Activated T-cell treated with anti-CD3 and anti-CD28 coated beads for 48 hours (primary cell): ENCODE measurements at places on chromosomes 11 and 22.

- no peak for DNase-seq
These were observed 42.8 kb upstream of the DKK3 start for GRCh38 chr11:12051287-12051662.

DNA sequence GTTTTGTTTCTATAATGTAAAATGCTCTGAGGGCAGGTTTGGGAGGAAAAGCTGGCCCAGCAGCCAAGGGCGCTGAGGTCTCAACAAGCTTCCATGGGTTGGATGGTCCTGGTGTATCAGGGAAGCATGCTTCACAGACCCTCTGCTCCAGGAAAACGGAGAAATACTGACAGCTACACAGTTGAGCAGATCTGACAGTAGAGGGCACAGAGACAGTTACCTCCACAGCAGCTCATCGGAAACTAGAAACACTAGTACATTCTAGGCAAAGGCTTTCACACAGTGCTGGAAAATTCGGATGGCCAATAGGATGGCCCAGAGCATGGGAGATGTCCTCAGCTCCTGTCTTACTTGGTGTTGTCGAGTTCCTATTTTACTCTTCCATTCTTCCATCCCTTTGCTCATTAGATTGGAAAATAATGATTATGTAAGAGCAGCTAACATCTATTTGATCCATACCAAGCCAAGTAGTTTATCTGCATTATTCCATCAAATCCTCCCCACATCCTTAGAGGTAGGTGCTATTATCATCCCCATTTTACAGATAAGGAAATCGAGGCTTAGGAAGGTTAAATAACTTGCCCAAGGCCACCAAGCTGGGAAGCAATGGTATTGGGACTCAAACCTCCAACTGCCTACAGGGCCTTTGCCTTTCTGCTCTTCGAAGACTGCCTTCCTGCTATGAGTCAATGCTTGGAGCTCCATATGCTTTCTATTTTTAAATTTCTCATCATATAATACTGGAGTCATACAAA, 28.3 kb downstream of the LMO2 start:
- DNase-seq: no peak

DNA sequence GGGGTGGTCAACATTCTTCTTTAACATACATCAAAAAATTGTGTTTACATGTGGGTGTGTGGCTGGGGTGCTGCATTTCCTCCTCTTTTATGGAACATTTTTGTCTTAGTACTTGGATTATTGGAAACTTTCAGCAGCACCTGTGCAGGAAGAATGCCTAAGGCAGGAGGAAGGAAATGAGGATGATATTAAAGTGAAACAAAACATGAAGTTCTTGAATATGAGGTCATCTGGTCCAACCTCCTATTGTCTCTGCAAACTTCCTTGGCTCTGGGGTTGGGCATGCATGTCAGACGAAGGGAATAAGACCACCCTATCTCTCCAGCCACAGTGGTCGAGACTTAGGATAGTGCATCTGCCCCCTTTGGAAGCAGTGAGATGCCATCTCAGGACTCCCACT, 20.6 kb upstream of the OR9Q1 start:
- DNase-seq: no peak

- DNase-seq: no peak
These were observed 49.7 kb downstream of the RPL27A start for GRCh38 chr11:8732324-8732670.

- DNase-seq: no peak
These were observed 75.8 kb upstream of the SESN3 start for GRCh38 chr11:95306801-95307200.

- DNase-seq: no peak
These were observed 279.1 kb downstream of the BRD1 start for GRCh38 chr22:49548356-49549202.

- DNase-seq: peak; percentile 7
These were observed 92.8 kb upstream of the APOA1 start for GRCh38 chr11:116930177-116930576.

- no peak for DNase-seq
These were observed 46.5 kb downstream of the FCHSD2 start for GRCh38 chr11:73095613-73096012.

- DNase-seq: no peak
These were observed 96.2 kb downstream of the PDHX start for GRCh38 chr11:35012467-35013191.

DNA sequence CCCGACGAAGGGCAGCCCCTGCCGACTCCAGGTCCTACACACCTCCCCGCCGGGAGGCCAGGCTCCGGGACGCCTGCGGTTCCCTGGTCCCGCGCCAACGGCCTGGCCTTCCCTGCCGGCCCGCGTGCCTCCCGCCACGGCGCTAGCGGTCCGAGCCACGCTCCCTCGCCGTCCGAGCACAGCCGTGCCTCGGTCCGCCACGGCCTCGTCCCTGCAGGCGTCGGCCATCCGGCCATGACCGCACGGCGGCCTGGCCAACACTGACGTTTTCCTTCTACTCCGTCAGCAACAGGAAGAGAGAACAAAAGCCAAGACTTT, 532 bp downstream of the EIF4G2 start:
- no peak for DNase-seq

DNA sequence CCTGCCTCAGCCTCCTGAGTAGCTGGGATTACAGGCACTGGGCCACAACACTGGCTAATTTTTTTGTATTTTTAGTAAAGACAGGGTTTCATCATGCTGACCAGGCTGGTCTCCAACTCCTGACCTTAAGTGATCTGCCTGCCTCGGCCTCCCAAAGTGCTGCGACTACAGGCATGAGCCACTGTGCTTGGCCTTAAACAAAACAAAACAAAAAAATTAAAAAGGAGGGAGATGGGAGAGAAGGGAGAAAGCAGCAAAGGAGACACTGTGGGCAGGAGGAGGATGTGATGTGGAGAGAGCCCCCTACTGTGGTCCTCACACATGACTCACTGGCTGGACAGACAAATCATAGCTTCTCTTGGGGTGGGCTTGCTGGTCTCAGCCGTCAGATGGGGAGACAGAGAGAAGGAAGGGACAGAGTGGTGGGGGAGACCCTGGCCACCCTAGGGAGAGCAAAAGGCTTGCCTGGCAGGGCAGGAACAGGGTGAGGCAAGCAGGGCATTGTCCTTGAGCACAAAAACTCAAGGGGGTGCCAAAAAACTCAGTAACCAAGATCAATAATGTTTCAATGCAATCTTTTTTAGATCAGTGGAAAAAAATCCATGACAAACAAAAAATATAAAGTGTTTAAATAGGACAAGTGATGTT, 31.6 kb downstream of the TPST2 start:
- no peak for DNase-seq

DNA sequence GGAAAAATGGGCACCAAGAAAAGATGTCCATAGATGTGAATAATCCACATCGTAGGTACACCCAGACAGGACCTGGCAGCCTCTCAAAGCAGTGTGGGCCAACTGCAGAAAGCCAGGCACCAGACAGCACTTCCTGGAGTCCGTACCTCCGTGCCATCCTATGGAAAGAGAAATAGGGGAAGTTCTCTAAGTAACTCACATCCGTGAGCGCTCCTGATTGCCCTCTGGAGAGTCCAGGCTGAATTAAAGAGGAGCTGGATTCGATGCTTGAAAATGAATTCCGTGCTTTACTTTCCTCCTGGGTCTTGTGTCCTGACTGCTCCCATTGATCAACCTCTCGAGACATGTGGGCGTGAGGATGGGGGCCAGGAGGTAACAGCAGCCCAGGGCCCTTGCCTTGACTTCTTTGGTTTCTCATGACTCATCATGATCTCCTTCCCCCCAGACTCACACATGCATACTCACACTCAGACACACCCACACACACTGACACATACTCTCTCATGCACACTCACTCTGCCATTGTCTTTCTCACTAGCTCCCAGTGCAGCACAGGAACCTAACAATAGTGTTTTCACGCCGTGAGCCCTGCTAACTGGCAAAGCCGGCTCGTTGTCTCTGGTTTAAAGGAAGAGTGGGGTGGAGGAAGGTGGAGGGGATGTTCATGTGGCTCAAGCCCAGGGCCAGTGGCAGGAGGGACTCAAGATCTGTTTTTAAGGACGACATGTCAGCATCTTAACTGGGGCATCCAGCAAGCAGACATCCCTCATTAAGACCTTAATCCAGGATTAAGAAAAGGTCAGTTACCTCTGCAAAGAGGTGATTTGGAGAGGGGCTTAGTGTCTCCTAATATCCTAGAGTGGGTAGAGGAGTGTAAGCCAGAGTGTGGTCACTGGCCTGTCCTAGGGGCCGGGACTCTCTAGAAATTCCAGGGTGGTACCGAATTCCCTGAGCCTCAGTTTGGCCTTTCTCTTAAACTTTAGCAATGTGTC, 104.2 kb downstream of the SCN3B start:
- no peak for DNase-seq

- DNase-seq: no peak
These were observed 26.6 kb downstream of the ATG16L2 start for GRCh38 chr11:72840780-72841179.

- no peak for DNase-seq
These were observed 825 bp downstream of the FBXO3 start for GRCh38 chr11:33773404-33773986.

- no peak for DNase-seq
These were observed 150.7 kb downstream of the ADAMTS15 start for GRCh38 chr11:130599073-130599654.

DNA sequence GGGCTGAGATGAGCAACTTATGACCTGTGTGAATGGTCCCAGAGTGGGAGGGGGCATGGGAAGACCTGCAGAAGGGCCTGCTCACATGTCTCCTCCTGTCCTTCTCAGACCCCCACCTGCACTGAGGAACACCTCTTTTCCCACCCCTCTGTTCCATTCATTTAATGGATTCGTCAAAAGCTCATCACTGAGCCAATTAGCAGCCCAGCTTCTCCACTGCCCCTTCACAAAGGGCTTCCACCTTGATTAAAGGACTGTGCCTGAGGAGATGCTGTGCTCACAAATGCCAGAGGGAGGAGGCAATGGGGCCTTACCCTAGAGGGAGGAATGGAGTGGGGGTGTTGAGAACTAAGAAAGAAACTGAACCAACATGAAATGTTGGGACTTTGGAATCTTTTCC, 14.0 kb upstream of the CDON start:
- no peak for DNase-seq

DNA sequence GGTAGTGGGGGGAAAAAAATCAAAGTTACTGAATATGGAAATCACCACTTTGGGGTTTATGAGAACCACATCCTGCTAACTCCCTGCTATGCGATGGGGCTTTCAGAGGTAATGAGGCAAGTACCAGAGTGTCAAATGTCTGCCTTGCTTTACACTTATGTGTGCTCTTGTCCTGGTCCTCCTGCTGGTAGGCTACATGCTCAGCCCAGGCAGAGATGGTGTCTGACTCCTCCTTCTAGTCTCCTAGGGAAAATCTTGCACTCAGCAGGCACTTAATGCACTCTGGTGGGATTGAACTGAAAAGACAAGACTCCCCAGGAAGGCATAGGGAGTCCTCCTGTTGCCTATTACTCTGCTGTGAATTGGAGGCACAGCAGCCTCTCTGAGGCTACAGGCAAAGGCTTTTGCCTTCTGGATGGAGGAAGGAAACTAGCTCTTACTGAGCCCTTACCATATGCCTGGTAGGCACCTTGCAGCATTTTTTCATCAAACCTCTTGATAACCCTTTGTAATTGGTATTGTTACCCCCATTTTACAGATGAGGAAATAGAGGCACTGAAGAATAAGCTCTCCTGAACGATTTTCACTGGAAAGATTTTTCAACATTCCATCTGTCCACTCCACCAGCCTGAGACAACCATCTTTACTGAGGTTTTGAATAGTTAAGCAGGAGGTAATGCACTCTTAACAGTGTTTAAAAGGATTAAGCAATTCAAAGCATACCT, 132.1 kb upstream of the PAX6 start:
- no peak for DNase-seq

- no peak for DNase-seq
These were observed 15.6 kb upstream of the INCENP start for GRCh38 chr11:62108017-62108750.

DNA sequence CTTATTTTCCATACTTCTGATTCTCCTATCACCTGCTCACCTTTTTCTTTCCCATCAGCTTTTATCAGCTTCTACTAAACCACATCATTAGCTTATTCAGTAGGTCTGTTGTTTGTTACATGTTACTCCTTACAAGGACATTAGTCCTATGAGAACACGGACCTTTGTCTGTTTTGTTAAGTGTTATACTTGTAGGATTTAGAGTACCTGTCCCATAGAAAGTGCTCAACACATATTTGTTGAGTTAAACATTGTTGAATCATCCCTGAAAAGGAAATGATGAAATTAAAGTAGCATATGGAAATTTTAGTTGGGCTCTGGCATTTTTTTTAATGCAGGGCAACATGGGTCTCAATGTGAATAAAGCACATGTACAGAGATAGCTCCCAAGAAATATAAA, 222.1 kb upstream of the CARD18 start:
- DNase-seq: no peak

- DNase-seq: no peak
These were observed 93.1 kb downstream of the CWC15 start for GRCh38 chr11:94880216-94880615.

DNA sequence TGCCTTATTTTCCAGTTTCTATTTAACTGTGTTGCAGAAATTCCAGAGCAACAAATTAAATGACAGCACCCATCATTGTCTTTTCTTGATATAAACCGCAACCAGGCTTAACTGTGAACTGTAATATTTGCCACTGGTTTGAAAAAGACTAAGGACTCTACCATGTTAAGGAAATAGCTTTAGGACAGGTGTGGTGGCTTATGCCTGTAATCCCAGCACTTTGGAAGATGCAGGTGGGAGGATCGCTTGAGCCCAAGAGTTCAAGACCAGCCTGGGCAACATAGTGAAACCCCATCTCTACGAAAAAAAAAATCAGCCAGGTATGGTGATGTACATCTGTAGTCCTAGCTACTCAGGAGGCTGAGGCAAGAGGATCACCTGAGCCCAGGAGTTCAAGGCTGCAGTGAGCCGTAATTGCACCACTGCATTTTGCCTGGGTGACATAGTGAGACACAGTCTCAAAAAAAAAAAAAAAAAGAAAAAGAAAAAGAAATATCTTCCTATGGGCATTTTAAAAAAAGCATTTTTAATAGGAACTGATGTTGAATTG, 28.8 kb downstream of the HIRA start:
- DNase-seq: no peak

DNA sequence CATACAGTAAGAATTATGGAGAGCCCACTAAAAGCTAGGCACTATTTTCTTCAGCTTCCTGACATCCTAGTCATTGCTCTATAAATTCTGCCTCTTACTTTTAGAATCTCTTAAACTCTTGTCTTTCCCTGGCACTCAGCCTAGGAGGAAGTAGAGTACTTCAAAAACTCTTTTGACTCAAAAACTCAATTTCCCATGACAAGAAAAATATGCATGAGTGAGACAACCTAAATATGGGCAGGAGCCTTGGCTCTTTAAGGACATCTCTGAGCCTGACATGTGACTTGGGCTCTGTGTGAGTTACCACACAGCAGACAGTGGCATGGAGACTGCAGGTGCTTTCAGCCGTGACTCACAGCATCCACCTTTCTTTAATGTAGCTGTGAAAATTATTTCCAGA, 97.5 kb upstream of the CCDC179 start:
- no peak for DNase-seq

- no peak for DNase-seq
These were observed 57.2 kb upstream of the LRRC55 start for GRCh38 chr11:57124505-57124904.

DNA sequence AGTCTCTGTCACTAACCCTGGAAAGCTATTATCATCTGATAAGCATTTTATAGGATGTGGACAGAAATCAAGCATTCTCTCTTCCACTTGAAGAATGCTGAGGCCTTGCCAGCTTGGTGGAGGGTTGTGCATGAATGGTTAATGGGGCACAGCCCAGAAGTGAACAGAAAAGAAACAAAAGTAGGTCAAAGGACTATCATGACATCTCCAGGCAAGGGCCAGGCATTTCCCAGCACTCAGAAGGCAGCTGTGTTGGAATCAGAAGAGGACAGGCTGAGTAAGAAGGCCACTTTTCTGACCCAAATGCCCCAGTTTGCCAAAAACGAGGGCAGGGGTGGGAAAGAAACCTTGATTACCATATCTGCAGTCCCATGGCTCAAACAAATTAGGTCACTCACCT, 12.4 kb downstream of the TENM4 start:
- no peak for DNase-seq
